NCI-H187 treated with DMSO at 0.1 percent for 48 hours (cell line): ENCODE measurements at places on chromosomes 3 and 15.

- DNase-seq: no peak
Measured at GRCh38 chr3:158097593-158098308, 8.5 kb downstream of the SHOX2 start.

- no peak for DNase-seq
Measured at GRCh38 chr15:75051711-75052110, 28.3 kb downstream of the PPCDC start.

DNA sequence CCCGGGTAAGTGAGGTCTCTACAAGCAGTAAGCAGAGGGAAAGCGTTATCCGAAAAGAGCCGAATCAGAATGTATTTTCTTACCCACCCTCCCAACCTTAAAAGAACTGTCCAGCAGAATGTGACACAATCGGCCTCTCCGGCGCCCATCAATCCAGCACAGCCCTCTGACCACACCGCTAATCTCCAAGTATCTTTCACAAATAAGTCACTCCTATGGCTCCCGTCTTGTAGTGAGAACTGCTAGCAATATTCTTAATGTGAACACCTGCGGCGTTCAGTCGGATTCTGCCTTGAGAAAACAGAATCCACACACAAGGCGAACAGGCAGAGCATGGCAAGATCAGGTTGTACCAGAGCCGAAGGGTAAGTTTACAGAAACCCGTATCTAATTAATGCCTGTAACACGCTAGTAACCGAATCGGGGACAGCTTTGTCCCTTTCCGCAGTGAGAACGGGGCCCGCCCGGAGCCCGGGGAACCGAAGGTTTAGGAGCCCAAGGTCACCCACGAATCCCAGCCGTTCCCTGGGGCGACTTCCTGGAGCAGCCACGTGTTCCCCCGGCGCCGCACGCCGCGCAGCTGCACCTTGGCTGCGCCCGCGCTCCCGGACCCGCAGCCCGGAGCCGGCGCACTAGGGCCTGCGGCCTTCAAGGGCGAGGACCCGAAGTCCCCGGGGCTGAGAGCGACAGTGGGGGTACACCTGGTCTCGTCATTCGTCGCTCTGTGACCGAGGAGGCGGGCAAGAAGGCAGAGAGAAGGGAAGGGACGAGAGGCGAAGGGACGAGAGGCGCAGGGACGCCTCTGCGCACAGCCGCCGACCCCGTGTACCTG is 672 bp downstream of the TFRC start:
- no peak for DNase-seq

DNA sequence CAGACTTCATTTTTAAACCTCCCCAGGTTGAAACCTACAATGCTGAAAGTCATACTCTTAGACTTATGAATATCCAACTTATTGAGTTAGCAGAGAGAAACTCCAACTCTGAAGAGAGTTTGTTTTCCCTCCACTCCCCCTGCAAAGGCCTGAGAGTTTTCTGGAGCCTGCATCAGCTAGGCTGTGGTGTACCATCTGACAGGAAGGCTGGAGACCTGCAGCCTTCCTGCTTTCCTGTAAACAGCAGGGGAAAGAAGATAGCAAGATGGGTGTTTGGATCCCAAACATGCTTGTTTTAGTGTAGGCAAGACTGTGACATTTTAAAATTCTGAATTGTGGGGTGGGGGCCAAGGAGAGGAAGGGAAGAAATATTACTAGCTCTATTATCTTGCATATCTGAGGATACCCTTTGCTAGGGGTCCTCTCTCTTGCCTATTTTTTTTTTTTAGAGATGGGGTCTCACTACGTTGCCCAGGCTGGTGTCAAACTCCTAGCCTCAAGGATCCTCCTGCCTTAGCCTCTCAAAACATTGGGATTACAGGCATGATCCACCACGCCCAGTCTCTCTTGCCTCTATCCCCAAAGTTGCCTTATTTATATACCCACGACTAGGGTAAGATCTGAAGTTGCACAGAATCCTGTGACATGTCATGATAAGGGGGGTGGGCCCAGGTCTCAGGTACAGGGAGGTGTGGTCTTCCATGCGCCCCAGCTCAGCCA is 51.0 kb upstream of the USP3 start:
- DNase-seq: no peak

GRCh38 chr3:140129768-140130284 is 194.8 kb downstream of the CLSTN2 start:
- DNase-seq: no peak

- no peak for DNase-seq
Measured at GRCh38 chr15:40114218-40114617, 5.5 kb upstream of the BMF start.

DNA sequence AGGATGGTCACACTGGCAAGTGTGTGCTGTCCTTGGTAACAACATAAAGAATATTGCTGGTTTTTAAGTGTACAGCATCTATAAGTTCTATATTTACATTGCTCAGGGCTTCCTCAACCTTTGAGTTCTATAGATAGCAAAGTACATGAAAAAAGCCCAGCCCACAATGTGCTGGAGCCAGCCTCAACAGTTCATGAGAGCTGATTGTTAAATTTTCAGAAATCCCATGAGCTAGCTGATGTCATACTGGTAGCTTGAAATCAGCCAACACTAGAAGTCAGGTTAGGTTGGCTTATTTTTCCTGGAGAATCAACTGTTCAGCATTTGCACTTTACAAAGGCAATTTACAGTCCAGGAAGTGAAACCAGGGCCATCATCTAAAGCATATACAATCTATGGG is 102.8 kb downstream of the STRIT1 start:
- DNase-seq: no peak
